RCC 7860 (cell line): ENCODE measurements at places on chromosomes 7 and 10.

DNA sequence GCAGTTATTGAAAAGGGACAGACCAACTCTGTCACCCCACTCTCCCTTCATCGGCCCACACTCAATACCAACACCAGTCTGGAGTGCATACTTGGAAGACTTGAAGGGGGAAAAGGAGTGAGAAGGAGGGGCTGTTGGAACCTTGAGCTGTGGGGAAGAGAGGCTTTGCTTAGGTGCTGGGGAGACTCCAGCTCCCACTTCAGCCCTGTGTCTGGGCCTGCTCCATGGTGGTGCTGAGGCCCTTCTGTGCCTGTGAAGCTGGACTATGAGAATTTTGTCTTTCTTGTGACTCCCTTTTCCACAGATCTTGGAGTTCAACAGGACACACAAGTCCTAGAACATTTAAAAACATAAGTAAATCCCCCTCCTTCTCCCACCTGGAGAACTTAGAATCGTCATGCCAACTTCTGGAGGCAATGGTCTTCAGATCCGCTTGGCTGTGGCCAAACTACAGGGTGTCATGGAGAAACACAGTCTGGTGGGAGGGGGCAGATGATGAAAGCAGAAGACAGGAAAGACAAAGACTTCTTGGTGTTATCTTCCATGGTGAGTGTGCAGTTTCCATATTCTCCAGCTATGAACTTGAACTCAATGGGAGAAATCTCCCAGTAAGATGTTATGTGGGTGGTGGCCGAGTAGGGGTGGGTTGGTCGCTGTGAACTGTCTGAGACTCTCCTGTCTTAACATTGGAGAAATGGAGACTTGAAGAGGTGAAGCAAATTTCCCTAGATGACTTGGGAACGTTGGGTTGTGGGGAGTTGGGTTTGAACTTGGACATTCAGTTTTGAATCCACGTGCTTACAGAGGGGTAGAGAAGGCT is 18.4 kb upstream of the GIMAP8 start:
- no peak for DNase-seq

- DNase-seq = no peak
Observed at GRCh38 chr10:47408606-47409005, 24.5 kb upstream of the ZNF488 start.

DNA sequence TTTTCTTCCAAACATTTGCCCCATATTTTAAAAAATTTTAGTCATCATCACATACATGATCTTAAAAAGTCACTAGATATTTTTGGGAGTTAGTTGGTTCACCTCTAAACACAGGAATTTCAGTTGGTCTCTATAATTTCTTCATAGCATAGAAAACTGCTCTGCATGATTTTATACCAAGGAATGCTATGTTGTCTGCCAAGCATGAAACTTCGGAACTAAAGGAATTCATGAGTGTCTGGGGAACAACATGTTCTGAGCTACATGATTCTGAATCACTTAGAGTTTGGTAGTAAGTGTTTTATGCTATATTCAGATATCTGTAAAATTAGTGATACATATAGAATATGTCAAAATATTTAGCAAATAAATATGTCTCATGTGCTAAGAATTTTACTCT is 957.8 kb downstream of the GATA3 start:
- no peak for DNase-seq

DNA sequence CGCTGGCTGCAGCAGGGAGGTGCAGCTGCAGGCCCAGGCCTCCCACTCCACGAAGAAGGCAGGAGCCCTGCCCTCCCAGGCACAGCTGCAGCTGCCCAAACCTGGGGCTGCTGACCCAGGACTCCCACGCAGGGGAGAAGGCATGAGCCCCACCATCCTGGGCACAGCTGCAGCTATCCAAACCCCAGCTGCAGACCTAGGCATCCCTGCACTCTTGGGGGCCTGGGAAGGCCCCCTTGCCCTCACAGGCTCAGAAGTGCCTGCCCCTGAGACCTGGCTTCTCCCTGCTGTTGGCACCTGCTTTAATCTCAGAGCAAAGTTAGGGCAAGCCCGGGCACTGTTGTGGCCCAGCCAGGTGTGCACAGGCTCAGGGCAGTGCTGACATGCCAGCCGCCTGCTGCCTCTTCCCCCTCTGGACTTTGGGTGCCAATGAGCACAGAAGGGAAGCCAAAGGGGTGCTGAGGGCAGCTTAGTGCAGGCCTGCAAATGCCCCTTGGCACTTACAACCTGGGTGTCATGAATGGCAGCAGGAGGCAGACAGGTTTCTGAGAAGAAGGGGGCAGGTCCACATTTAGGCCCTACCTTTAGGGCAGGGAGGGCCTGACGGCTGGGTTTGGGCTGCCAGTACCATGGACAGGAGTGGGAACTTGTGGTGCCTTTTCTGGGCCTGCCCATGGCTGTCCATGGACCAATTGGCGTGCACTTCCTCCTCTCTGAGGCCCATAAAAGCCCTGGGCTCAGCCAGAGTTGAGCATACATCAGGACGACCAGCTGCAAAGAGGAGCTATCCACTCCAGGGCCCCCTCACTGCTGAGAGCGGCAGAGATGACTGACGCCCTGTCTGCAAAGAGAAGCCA is 31.1 kb downstream of the CRTAC1 start:
- DNase-seq = no peak

GRCh38 chr10:73899423-73899822 is 11.5 kb upstream of the PLAU start:
- peak; percentile 95 for DNase-seq

DNA sequence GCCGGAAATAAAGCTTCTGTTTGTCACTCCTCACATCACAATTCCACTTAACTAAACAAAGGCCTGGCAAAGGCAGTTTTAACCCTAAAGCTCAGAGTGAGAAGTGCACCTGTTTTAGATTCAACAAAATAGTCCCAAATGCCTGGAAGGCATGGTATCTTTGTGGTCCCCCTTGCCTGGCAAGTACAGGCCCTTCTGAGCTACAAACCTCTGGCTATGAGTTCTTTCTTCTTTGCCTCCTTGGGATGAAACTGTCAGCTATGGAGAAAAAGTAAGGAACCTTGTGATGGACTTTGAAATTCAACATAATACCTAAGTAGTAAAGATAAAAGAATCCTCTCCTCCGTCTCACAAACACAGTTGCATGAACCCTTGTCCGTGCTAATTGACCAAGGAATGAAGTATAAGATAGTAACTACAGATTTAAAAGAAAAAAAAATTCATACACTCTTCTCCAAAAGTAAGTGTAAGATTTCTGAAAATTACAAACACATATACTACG is 244.5 kb upstream of the ETV1 start:
- DNase-seq = no peak

- DNase-seq = no peak
Observed at GRCh38 chr10:35780970-35781642, 139.0 kb upstream of the FZD8 start.
